Occipital lobe (tissue), 3 donors: ENCODE measurements at places on chromosomes 1 and 21.

GRCh38 chr1:79441238-79441637 is 434.7 kb upstream of the ADGRL4 start:
- DNase-seq: no peak

DNA sequence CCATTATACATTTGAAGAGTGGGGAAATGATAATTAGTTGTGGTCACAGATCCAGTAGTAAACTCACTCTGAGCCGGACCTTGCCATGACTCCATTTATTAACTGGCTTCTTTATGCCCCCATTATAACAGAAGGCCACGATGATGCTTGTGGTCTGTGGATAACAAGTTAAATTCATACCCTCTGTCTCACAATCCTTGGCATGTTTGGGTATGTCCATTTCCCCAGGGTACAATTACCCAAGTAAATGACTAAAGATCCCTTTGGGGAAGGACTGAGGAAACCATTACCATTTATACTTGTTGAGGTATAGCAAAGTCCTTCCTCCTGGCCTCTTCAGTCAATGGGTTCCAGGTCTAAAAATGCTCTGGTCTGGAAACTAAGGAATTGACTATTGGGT is 7.3 kb upstream of the USP1 start:
- DNase-seq: no peak

DNA sequence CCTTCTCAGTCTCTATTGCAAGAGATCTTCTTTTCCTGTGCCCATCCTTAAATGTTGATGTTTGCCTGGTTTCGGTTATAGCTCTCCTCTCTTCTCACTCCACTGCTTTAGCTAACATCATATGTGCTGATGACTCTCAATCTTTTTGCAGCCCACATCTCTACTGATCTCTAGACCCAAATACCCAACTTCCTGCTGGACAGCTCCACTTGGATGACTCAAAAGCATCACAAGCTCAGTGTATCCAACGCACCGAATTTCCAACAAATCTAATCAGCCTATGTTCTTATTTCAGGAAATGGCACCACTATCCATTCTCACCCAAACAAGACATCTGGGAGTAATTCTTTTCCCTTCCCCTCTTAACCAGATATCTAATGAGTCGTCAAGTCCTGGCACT is 79.1 kb upstream of the ARTN start:
- DNase-seq: no peak

DNA sequence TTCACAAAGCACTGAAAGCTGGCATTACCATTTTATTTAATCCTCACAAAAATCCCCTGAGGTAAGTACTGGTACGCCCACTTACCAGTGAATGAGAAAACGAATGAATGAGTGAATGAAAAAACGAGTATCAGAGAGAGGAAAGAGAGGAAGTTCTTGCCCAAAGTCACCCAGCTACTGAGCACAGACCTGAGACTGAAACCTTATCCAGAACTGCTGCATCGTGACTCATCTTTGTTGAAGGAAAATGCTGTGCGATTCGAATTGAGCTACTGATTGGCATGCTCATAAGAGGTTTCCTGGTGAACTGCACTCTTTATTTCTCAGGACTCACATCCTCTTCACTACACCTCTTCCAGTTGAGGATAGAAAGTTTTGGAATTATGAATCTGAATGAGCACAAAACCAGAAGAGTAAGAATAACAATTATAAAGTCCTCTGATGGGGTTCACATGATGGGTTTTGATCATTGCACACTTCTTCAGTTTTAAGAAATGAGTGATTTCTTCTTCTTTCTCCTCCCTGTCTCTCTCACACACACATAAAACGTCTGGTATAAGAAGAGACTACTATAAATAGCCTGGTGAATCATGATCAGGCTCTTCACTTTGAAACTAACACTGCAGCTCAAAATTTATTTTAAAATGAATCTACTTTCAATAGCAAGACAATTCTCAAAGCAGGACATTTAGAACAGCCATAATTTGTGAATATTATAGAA is 32.1 kb downstream of the IL12RB2 start:
- no peak for DNase-seq

GRCh38 chr1:34710812-34711211 is 44.0 kb upstream of the GJB5 start:
- no peak for DNase-seq

DNA sequence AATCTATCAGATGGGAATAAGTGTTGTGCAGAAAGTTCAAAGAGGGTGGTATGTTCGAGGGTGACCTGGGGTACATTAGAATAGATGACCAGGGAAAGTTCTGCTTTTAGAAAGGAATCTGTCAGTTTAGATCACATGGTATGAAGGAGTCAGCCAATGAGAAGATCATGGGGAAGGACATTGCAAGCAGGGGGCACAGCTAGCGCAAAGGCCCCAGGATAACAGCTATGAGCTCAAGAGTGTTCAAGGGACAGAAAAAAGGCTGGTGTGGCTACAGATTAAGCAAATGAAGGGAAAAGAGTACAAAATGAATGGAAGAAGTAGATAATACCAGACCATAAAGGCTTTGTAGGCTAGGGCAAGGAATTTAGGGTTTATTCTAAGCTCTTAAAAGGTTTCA is 8.6 kb downstream of the LEPR start:
- no peak for DNase-seq

- DNase-seq: no peak
Measured at GRCh38 chr1:163213626-163214025, 10.9 kb upstream of the RGS5 start.

GRCh38 chr21:26506956-26507355 is 66.1 kb downstream of the CYYR1 start:
- no peak for DNase-seq

- DNase-seq: no peak
Measured at GRCh38 chr1:79079770-79080169, 73.2 kb upstream of the ADGRL4 start.

- DNase-seq: no peak
Measured at GRCh38 chr1:205493241-205494085, 11.0 kb upstream of the CDK18 start.

GRCh38 chr1:59204001-59204400 is 92.9 kb upstream of the FGGY start:
- no peak for DNase-seq

GRCh38 chr1:162023181-162023546 is 505 bp downstream of the OLFML2B start:
- DNase-seq: no peak

DNA sequence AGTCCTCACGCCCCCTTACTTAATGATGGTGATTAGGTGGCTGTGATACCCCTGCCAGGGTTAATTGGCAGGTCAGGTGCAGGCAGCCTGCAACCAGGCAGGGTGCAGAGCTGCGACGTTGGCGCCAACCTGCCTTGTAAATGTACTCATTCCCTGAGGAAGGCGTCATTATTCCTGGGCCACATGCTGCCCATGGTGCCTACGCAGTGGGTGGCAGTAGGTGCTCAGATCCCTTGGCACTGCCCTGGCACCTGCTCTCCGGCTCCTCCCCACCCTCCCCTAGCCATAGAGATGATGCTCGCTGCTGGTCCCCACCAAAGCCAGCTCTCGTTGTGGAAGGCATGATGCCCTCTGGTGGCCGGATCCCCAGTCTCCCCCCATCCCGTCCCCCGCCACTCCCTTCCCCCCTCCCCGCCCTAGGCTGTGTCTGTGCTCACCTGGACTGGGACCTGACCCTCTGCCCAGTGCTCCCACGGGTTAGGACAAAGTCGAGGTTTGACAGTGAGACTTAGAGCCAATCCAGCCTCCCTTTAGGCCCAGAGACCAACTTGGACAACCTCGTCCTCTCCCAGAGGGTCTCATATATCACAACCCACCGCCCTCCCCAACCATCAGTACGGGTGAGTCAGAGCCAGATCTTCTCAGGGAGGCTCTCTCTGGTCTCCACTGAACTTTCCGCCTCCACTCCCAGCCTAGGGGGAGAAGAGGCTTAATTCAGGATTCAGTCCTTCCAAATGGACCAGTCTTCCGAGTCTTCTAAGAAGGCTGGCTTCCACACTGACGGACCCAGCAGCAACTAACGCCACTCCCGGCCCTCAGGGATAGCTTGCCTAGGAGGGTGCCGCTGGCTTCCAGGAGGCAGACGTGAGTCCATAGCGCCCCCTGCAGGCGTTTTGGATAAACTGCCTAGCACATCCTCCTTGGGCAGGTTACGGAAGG is 5.7 kb downstream of the KRTCAP2 start:
- peak; percentile 85 for DNase-seq
